ENCODE measurements at places on chromosomes 3 and 15. TPM values are rescaled to one million over a fixed set of nuclear protein-coding genes. Genes with fewer than 3 reads are reported as not detected.

Gene POLQ
- 6.2 TPM for total RNA-seq

Gene CNTN3
- total RNA-seq, result 1.5 TPM

Gene IFT57
- 48.4 TPM for total RNA-seq

Gene GOLGA6L10
- 0.15 TPM for total RNA-seq

Gene MESP2
- total RNA-seq, result 0.15 TPM

Gene EPHB3
- 0.15 TPM for total RNA-seq

Gene GOLGA8S
- total RNA-seq, result 0.15 TPM

Gene CCR2
- not detected for total RNA-seq

Gene KLF15
- 0.65 TPM for total RNA-seq

Gene TBC1D23
- total RNA-seq, result 43.5 TPM

Gene LRRC28
- 16.1 TPM for total RNA-seq

Gene PLA2G4E
- not detected for total RNA-seq

Gene IL16
- under 0.01 TPM for total RNA-seq

Gene DISP2
- 0.15 TPM for total RNA-seq

Gene HDGFL3
- total RNA-seq, result 97.9 TPM

Gene FAM227B
- 2.6 TPM for total RNA-seq

Gene DUOXA2
- not detected for total RNA-seq

Gene GDPGP1
- total RNA-seq, result 8.8 TPM

Gene YEATS2
- total RNA-seq, result 42.2 TPM

Gene LINGO1
- not detected for total RNA-seq

Gene GCNT3
- total RNA-seq, result not detected

Gene MFGE8
- 41.0 TPM for total RNA-seq

Gene DPPA2
- not detected for total RNA-seq

Gene SPATA12
- under 0.01 TPM for total RNA-seq

Gene ERC2
- total RNA-seq, result 3.0 TPM

Gene LRRC2
- not detected for total RNA-seq

Gene PHLDB2
- total RNA-seq, result 139 TPM

Data from epithelial cell of umbilical artery (primary cell).